ENCODE measurements at places on chromosomes 2 and 18. TPM values are rescaled to one million over a fixed set of nuclear protein-coding genes. Genes with fewer than 3 reads are reported as not detected.

The HOXD12 gene
- total RNA-seq = not detected

The DNAJC27 gene
- 5.0 TPM for total RNA-seq

DNA sequence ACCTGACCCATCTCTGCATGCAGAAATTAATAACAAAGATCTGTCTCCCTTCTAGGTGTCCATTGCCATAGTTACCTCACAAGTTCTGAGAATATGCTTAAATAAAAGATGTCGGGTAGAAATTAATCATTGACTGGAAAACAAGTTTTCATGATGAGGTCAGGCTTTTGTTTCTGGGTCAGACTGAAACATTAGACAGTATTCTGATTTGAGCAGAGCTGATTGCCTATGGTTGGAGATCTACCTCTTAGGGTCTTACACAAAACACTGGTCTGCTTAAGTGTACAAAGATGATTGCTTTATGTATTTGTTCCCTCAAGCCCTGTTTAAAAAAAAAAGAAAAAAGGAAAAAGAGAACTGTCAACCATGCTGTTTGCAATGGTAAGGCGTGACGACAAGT, 956.4 kb downstream of the CPS1 start:
- no peak for DNase-seq

- no peak for DNase-seq
These were observed 18.7 kb downstream of the CLK1 start for GRCh38 chr2:200845669-200846325.

- no peak for DNase-seq
These were observed 117.5 kb downstream of the TRIB2 start for GRCh38 chr2:12834239-12834638.

GRCh38 chr2:201260302-201260800, at the start of gene CASP8:
Gene CASP8, plus strand, starts transcription at chr2:201260536. Its CDS starts 5,951 bp downstream, at chr2:201266487.
- DNase-seq = peak; percentile 64

- no peak for DNase-seq
These were observed 88.8 kb downstream of the VWA3B start for GRCh38 chr2:98175811-98176210.

DNA sequence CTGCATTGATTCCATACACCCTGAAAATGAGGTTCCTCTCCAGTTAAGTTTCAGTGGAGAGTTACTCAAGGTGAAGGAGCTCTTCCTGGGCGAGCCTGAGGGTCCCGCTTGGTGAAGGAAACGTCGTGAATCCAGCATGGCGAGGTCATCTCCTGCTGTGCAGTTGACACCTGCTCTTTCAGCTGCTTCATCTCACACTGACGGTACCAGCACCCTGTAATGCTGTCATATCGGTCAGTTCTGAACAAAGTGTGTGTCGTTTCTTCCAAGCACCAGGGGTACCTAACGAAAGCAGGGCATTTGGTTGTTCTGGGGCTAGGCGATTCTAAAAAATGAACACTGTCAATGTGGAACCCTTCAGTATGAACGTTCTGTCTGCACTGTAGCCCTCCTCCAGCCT, 52.6 kb downstream of the ITGB1BP1 start:
- no peak for DNase-seq

DNA sequence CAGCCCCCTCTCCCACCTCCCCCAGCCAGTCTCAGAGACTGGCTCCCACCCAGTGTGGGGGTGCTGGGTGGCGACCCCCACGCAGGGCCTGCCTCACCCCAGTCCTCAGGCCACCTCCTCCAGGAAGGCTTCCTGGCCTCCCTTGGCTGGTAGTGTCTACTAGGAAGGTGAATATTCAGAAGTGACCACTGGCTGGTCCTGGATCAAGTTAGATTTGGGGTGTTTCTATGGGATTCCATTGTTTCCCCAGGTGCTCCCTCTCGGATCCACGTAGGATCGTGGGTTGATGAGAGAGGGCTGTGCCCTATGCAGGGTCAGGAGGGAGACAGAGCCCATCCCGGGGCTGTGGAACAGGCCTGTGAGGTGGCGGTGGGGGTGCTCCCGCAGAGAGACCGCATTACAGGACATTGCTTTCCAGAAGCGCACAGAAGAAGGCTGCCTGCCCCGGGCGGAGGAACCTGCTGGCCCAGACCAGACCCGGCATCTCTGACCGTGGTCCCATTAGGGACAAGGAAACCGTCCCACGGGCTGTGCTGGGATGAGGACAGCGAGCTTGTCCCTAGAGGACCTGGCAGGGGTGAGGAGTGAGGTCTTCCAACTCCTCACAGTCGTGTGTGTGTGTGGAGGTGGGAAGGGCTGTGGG, 3.3 kb downstream of the PDCD1 start:
- peak; percentile 40 for DNase-seq

The STARD6 gene
- not detected for total RNA-seq

DNA sequence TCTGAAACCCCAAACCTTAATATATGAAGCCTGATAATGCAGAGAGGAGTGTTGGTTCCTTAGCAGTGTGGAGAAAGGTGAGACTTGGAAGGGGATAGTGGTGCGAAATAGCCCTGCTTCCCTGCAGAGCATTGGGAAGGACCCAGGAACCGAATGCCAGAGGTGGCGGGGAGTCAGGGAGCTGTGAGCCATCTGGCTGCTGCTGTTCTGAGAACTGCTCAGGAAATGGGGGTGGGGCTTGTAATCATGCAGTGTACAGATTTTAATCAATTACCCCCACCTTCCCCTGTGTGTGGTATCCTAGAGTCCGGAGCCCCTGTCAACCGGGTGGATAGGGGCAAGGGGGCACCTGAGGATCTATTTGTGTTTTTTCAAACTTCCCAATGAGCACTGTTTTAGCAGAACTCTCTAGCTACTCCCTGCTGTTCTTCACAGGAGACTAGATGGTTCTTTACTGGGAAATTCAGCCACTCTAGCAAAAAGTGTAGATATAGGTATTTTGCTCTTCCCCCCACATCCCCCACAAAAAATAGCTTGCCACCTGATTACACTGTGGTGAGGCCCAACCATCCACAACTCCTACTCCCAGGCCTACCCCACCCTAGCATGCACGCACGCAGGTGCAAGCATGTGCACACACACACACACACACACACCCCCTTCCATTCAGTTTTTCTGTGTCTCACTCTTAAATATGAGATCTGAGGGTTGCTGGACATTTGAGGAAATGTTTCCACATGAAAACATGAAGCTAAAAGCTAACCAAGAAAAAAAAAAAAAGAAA, 30.1 kb upstream of the MBOAT2 start:
- no peak for DNase-seq

The RNF25 gene
- 21.5 TPM for total RNA-seq

DNA sequence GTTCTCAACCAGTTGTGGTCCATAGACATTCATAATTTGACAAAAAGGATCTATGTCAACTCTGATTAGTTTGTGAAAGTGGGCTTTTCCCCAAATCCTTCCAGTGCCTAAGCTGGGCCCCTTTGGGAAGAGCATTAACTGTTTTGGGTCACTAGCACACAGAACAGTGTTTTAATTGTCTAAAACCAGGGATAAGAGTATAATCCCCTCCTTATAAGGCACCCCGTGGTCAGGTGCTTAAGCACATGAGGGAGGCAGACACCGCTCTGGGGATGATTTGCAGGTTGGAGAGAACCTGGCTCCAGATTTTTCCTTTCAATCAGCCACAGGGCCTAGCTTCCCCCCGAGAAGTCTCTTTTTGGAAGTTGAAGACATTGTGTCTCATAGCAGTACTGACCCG, 53.6 kb upstream of the RFX8 start:
- DNase-seq = no peak

- no peak for DNase-seq
These were observed 49.6 kb downstream of the SPIRE1 start for GRCh38 chr18:12608301-12608700.

The ZSWIM2 gene
- total RNA-seq = not detected

The SNED1 gene
- total RNA-seq = 36.2 TPM

GRCh38 chr18:10752382-10752781, 226.6 kb downstream of the NAPG start:
- no peak for DNase-seq

DNA sequence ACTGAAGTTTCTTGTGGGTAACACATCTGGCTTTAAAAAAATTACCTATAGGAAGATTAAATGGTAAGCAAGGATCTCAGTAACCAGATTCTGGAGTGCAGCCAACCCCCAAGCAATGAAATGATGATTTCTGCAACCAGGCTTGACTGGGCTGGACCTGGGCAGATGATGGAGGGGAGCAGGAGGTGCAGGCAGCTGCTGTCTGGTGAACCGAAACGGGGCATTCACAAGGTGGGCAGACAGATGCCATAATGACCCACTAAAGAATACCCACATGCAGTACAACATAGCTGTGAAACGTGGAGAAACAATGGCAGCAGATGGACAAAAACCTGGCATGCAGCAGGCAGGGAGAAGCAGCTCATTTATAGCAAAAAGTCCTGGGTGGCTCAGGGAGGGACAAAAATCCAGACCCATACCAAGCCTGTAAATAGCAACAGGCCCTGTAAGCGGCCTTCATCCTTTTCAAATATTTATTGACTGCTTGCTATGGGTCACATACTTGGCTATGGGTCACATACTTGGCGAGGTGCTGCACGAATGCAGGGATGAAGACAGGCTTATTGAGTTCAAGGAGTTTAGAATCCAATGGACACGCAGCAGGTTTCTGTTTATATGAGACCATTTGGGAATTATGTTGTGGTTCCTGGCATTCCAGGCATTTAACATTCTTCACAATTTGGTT, 244.7 kb downstream of the HRH4 start:
- DNase-seq = no peak

The TMEM200C gene
- 0.50 TPM for total RNA-seq

GRCh38 chr18:60746919-60747318, 374.3 kb upstream of the MC4R start:
- DNase-seq = no peak

- DNase-seq = no peak
These were observed 20.3 kb downstream of the NPC1 start for GRCh38 chr18:23565916-23566547.

GRCh38 chr2:170743530-170744239, 26.5 kb upstream of the ERICH2 start:
- DNase-seq = no peak

GRCh38 chr2:226559536-226559935, 240.1 kb downstream of the IRS1 start:
- no peak for DNase-seq

DNA sequence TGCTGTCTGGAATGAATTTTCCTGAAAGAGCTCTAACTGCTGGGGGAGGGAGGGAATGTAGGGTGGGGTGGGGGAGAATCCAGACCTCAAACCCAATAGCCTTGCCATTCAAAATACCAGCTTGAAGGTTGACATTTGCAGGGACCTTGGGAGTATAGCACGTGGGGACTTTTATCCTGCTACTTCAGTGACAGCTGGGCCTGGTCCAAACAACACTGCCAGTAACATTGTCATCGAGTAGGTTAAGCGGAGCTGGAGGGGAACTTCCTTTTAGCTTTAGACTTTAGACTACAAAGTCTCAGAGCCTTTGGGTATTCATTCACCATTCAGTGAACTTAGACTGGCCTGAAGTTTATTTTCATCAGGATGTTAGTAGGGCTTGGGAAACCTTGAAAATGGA, 248.7 kb downstream of the MEIS1 start:
- no peak for DNase-seq

The TEX44 gene
- not detected for total RNA-seq

DNA sequence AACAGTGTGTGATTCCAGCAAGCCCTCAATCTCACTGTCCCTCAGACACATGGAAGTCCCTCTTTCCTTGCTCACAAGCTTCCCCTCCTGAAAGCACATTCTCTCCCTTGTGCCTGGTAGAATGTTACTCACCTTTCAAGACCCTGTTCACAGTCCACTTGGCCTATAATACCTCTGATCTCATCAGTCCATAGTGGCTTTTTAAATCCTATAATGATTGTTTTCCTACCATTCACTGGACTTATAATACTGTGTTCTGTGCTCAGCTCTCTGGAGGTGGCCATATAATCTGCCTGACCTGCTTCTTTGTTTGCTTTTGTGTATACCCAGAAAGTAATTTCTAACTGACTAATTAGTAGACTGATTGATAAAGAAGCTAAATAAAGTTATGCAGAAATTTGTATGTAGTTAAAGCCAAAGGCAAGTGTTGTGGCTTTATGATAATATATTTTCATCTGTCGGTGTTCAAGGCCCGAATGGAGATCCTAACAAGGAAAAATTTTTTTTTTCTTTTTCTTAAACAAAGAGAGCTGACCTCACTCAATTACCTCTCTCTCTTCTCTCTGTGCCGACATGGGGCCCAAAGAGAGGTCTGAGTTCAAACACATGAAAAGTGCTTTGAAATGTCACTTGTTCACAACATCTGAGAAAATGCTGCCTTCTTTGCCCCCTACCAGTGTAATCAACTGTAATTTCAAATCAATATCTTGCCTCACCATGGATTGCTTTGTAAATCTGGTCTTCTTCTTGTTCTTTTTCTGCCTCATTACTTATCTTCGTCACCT, 1033.0 kb upstream of the PIK3C3 start:
- no peak for DNase-seq

- DNase-seq = no peak
These were observed 162.7 kb downstream of the FSHR start for GRCh38 chr2:48991415-48992131.

DNA sequence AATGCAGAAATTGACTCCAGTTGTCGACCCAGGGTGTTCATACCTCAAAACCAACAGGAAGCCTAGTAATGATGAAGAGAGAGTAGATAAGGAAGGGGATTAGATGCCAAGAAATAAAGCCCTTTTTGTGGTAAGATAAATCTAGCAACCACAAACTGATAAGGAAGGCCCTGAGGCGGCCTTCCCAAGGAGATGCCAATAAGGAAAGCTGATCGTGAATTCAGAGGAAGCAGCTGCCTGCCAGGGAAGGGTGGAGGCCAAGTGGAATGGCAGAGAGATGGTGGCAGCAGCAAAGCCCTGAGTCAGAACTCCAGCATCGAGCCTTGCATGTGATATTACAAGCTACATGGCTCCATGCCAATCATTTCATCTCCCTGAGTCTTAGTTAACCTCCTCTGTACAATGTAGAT, 126.3 kb downstream of the IRS1 start:
- DNase-seq = no peak

GRCh38 chr2:234329202-234329960, 167.5 kb downstream of the ARL4C start:
- DNase-seq = no peak

- DNase-seq = no peak
These were observed 94.6 kb upstream of the LGALSL start for GRCh38 chr2:64359171-64359891.

- DNase-seq = no peak
These were observed 205.6 kb downstream of the ARHGAP15 start for GRCh38 chr2:143334837-143335236.

DNA sequence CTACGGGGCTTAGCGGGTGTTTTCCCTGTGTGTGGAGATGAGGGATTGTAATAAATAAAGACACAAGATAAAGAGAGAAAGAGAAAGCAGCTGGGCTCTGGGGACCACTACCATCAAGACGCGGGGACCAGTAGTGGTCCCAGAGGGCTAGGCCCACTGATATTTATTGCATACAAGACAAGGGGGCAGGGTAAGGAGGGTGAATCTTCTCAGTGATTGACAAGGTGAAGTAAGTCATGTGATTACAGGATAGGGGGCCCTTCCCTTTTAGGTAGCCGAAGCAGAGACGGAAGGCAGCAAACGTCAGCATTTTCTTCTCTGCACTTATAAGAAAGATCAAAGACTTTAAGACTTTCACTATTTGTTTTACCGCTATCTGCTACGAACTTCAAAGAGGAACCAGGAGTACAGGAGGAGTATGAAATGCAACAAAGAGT, 4.5 kb upstream of the GAL3ST2 start:
- DNase-seq = no peak

The ACTG2 gene
- 22.2 TPM for total RNA-seq
